ENCODE measurements at places on chromosomes 7 and 10. TPM values are rescaled to one million over a fixed set of nuclear protein-coding genes. Genes with fewer than 3 reads are reported as not detected.

Gene NKX1-2
- total RNA-seq: 0.35 TPM

Gene ATP6V0A4
- total RNA-seq: 0.40 TPM

DNA sequence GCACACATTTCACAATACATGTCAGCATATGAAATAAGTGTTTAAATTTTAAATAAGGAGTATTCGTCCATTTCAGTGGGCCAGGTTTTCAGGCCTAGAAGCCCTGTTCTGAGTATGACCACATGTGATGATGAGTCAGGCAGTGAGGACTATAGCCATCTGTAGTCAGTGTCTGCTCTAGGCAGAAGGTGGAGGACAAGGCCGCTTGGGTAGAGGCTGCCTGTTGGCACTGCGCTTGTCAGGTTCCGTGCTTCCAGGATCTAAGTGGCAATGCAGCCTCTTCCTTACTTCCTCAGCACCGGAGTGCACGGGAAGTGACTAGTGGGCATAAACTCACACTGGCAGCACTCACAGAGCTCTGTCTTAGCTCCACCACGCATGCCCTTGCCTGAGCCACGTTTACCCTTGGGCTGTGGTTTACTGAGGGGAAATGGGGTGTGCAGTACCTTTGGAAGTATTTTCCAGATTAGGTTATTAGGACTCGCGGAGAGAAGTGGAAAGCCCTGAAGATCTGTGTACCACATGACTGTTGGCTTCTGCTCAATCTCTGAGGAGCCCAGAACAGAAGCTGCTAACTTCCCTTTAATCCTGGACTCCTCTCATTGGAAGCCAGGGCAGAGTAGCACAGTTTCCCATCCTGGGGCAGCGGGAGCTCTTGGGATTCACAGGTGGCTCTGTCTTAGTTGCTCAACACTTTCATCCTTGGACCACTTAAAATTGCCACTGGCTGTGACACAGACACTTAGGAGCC is 87.5 kb upstream of the GJD4 start:
- H3K27me3 ChIP-seq: no peaks in the 10 kb centered on the region
- H3K4me3 ChIP-seq: no peak overlapping the region

DNA sequence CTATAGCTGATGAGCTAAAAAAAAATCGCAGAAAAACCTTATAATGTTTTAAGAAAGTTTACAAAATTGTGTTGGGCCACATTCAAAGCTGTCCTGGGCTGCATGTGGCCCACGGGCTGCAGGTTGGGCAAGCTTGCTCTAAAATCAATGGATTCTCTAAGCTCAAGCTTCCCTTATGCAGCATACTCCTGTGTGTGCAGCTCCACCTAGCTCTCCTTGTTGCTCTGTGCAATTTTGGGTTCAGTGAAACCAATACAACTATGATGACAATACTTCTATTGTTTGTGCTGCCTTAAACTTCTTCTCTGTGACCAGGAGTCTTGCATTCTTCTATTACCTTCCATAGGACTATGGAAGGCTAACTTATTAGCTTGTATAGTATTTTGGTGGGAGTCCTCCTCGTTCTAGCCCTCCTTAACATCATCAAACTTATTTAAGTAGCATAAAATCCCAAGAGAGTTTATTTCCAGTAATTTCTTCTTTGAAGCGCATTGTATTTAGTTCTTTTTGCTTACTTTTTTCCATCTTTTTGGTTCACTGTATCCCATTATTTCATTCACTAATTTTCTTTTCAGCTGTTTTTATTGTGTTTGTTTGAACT is 170.9 kb upstream of the SMIM30 start:
- no peak overlapping the region for H3K27ac ChIP-seq
- H3K36me3 ChIP-seq: no peaks in the 10 kb centered on the region
- H3K4me1 ChIP-seq: peaks cover 5% of the 10 kb centered on the region
- peak; percentile 64 for DNase-seq
- H3K4me3 ChIP-seq: no peak overlapping the region

- H3K36me3 ChIP-seq: peaks cover 21% of the 10 kb centered on the region
- no peaks in the 10 kb centered on the region for H3K4me1 ChIP-seq
- no peak overlapping the region for H3K27ac ChIP-seq
- DNase-seq: no peak
- no peaks in the 10 kb centered on the region for H3K27me3 ChIP-seq
Observed at GRCh38 chr7:131486346-131486745, 70.1 kb downstream of the PODXL start.

DNA sequence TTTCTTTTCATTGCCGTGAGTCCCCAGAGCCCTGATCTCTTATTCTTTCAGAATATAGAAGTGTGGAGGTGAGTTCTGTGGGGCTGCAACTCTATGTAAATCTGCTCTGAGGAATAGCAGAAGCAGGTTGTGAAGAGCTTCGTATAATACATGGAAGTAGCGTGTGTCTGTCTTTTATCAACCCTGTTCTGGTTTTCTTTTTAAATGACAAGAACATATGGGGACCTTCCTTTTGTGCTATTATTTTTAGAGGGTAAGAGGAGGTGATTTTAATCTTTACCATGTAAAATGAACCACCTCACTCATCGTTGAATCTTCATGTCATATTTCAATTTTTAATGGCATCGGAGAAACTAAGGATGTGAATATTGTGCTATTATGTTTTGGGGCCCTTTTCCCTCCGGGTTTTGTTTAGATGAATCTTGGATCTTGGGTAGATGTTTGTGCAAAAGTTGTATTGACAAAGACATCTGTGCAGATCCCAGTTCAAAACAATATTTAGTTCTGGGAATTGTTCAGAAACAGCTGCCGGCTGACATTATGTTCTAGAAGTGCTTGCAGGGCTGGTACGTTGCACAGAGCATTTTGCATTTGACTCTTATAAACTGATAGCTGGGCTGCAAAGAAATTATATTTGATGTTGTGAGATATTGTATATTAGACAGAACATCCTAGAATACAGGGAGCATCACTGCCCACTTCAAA is 46.7 kb downstream of the PLXDC2 start:
- no peak for DNase-seq
- no peaks in the 10 kb centered on the region for H3K4me1 ChIP-seq
- H3K4me3 ChIP-seq: no peak overlapping the region

DNA sequence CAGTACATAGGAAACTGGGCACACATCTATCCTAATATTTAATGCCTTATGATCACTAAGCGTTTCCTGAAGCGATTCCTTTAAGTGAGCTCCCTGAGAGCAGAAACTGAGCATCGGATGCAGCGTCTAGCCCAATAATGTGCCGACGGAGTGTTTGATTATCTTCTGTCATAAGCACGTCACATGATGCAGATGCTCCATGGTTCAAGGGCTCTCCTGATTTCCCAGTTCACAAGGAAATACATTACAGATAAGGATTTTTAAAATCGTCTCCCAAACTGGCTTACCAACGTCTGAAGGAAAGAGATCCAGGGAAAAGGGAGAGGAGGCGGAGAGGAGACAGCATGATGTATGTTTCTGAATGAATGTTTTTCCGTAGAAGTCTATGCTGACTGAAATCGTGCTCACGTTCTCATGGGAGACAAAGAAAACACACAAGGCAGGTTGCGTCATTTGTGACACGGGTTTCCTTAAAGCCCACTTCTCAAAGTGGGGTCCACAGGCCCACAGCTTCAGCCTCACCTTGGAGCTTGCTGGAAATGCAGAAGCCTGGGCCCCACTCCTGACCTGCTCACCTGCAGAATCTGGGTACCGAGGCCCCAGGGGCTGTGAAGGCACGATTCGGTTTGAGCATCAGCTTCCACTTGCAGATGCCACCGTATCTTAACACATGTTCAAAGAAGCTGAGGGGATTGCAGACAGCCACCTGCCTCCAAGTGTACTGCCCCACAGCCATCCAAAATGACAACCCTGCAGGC is 21.5 kb upstream of the INSIG1 start:
- DNase-seq: no peak
- no peak overlapping the region for H3K4me3 ChIP-seq
- H3K27ac ChIP-seq: no peak overlapping the region

Measured in MCF 10A (cell line).